ENCODE measurements at places on chromosomes 16 and 17. TPM values are rescaled to one million over a fixed set of nuclear protein-coding genes. Genes with fewer than 3 reads are reported as not detected.

The GCGR gene
- not detected for polyA plus RNA-seq

The NLGN2 gene
- polyA plus RNA-seq = 8.5 TPM

The FA2H gene
- polyA plus RNA-seq = not detected

The RAP1GAP2 gene
- 4.8 TPM for polyA plus RNA-seq

DNA sequence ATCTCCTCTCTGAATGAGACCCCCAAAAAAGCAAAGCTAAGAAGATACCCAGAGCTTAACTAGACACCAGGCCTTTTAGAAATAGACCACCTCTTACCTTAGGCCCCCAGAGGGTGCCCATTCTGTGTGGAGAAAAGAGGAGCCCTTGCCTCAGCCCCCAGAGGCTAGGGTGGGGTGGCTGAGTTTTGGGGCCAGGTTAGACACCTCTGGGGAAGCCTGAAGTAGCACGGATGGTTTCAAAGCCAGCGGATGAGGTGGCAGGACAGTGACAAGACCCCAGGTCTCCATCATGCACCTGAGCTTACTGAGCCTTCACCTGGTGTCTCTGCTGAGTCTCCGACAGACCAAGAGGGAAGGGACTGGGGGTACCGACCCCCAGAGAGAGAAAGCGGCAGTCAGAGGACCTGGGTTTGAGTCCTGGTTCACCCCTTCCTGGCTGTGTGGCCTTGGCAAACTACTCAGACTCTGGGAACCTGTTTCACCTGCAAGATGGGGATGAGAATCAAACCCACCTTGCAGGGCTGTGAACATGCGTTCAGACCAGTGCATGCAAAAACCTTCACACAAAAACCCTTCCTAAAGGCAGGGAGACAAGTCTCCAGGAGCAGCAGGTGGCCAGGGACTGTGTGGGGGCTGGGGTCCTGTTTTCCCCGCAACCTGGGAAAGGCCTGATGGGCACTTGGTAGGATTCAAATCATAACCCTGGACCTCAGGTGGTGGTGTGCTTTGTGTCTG is 7.7 kb downstream of the SCGB1C2 start:
- no peak for DNase-seq

DNA sequence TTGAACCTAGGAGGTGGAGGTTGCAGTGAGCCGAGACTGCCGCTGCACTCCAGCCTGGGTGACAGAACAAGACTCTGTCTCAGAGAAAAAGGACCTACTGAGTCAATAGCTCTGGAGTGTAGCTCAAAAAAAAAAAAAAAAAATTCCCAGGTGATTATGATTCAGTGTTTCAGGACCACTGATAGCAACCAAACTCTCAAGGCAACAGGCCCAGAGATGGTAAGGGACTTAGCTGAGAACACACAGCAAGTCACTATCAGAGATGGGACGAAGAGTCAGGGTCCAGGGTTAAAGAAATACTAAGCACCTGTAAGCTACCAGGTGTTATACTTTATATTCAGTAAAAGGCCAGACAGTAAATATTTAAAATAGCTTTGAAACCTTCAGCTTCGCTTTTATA is 335.3 kb downstream of the XYLT1 start:
- no peak for DNase-seq

DNA sequence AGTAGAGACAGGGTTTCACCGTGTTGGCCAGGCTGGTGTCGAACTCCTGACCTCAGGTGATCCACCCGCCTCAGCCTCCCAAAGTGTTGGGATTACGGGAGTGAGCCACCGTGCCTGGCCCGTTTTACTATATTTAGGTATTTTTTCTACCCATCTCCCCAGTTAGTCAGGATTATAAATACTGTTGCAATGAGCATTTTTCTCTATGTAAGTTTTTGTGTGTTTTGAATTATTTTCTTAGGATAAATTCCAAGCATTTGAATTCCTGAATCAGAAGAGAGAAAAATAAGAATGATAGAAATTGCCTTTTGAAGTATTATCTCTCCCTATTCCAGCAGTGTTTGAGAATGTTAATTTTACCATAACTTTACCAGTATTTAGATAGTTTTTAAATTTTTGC is 36.6 kb downstream of the KIAA0513 start:
- DNase-seq = no peak

- no peak for DNase-seq
Measured at GRCh38 chr17:8001976-8002720, at the start of gene GUCY2D. GUCY2D (plus strand) TSS chr17:8002615; CDS start chr17:8003048, 433 bp downstream.

DNA sequence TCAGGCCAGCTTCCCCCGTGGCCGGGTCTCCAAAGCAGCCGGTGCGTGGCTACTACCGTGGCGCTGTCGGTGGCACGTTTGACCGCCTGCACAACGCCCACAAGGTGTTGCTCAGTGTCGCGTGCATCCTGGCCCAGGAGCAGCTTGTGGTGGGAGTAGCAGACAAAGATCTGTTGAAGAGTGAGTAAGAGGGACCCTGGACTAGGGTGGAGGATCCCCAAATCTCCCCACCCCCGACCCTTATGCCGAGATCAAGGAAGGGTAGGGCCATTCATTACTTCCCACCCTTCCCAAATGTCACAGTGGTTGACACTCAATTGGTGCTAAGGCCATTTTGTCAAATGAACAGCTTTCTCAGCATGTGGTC is 1.2 kb downstream of the COASY start:
- no peak for DNase-seq

- no peak for DNase-seq
Measured at GRCh38 chr16:25199457-25199856, 17.3 kb upstream of the AQP8 start.

DNA sequence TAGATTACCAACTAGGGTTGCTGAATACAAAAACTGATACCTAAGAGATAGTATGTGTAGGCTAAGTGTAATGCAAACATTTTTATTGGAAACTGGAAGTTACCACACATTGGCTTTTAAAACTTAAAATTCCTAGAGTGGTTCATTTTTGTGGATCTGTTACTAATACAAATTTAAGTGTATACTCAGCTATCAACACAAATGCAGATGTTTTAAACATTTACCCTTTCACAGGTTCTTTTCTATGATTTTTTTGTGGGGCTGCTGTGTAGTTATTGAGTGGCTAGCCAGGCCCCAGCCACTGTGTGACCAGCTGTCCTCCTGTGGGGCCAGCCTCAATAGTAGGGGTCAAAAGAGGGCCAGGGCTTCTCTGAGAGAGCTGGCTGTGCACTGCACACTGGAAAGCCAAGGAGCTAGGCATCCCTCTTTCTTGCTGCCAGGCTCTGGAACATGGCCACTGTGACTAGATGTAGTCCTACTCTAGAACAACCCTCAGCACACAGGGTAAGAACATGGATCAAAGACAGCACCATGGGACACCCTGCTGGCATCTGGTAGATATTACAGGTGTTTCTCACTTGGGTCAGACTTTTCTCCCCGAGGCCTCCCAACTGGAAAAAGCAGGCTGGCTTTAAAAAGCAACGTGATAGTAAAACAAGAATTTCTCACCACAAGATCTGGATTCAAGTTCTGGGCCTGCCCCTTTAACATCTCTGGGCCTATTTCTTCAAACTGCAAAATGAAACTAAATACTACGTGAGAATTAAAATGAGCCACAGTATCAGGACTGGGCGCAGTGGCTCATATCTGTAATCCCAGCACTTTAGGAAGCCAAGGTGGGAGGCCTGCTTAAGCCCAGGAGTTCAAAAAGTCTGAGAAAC is 7.3 kb upstream of the VEZF1 start:
- DNase-seq = no peak

DNA sequence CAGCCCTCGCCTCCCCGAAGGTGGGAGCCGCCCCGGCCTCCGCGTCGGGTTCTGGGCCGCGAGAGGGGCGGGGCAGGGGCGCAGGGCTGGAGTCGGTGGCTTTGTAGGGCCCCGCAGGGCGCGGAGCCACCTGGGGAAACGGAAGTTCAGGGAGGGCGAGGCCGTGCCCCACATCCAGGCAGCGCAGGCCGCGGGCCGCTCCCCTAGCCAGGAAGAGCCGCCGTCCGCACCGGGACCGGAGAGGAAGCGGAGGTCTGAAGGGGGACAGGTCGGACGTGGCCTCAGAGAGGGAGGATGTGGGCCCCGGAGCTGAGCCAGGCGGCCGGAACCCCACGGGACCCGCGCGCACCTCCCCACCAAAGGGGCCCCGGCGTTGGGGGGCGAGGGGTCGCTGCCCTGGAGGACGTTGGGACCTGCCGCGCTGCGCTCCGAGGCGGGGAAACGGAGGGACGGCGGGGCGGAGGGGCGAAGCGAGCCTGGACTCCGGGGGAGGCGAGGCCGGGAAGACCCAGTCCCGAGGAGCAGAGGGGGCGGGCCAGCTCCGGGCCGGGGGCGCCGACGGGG is 482 bp upstream of the SLC16A3 start:
- no peak for DNase-seq

- no peak for DNase-seq
Measured at GRCh38 chr16:71205482-71206131, 24.9 kb downstream of the HYDIN start.

DNA sequence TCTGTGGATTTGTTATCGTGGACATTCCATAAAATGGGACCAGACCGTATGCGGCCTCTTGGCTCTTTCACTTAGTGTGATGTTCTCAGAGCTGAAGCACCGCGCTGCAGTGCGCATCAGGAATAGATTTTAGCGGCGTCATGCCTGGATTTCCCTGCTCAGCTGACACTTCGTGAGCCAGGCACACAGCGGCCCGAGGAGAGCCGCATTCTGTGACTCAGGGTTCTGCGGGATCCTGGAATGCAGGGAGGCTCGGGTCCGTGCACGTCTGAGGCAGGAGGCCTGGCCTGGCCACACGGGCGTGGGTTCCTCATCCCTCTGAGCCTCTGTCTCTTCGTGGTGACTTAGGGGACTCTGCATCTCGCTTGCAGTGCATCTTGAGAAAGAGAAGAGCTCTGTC is 13.4 kb downstream of the CBFA2T3 start:
- DNase-seq = no peak

DNA sequence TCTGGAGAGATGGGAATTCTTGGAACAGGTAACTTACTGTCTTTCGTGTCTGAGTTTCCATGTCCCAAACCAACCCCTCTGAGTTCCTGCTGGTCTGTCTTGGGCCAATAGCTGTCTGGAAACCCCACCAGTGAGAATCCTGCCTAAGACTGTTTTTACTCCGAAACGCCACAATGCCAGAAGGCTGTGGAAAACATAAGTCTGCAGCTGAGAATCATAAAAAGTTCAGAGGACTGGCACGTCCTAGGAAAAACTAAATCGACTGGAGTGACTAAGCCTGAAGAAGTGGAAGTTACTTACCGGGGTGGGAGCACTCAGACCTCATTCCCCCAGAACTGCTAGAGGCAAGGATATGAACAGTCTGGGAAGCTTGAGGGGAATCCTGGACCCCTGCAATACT is 13.3 kb downstream of the LRRC75A start:
- DNase-seq = no peak

GRCh38 chr16:85625053-85625452 is 11.9 kb downstream of the GSE1 start:
- DNase-seq = no peak
